ENCODE measurements at places on chromosomes 2 and 18. TPM values are rescaled to one million over a fixed set of nuclear protein-coding genes. Genes with fewer than 3 reads are reported as not detected.
A peak's percentile ranks its signal among the peaks of the same experiment; 100 is the strongest.

DNA sequence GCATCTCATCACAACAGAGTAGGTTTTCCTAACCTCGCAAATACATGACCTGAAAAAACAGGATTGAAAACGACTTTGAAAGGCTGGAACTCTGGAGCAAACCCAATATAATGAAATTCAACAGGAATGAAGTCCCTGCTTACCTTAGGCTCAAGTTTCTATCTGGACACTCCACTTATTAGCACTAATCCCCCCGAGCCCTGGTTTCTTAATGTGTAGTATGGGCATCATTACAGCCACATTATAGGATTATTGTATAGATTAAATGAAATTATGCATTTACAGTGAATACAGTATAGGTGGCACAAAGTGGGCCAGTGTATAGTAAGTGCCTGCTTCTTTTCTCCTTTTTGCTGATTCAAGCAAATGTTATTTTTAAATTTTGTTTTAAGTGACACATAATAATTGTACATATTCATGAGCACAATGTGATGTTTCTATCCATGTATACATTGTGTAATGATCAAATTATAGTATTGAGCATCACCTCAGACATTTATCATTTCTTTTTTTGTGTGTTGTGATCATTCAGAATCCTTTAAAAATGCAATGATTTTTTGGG, 114.7 kb upstream of the THOC1 start:
- no peaks in the 10 kb centered on the region for H3K36me3 ChIP-seq
- H3K27me3 ChIP-seq = peaks cover 5% of the 10 kb centered on the region
- DNase-seq = no peak
- no peaks in the 10 kb centered on the region for H3K4me1 ChIP-seq

DNA sequence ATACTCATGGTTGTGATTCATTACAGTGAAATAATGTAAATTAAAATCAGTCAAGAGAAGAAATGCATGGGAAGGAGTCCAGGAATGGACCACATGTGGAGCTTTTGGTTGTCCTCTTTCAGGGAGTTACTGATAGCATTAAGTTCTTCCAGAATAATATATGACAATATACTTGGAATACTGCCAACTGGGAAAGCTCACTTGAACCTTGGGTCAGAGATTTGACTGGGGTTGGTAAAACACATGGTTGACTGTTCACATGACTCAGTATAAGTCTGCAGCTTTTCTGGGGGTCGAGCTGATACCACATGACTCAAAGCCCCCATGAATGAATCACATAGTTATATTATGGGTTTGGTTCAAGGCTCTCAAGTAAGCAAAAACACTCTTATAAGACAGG, 1109.0 kb upstream of the CHAC2 start:
- H3K27me3 ChIP-seq = no peaks in the 10 kb centered on the region
- no peaks in the 10 kb centered on the region for H3K36me3 ChIP-seq
- no peak overlapping the region for H3K27ac ChIP-seq
- no peak overlapping the region for H3K4me3 ChIP-seq
- no peaks in the 10 kb centered on the region for H3K4me1 ChIP-seq
- DNase-seq = no peak

- no peaks in the 10 kb centered on the region for H3K36me3 ChIP-seq
- no peak for DNase-seq
- no peak overlapping the region for H3K27ac ChIP-seq
- no peaks in the 10 kb centered on the region for H3K27me3 ChIP-seq
- no peak overlapping the region for H3K4me3 ChIP-seq
- H3K4me1 ChIP-seq = peaks cover 46% of the 10 kb centered on the region
Observed at GRCh38 chr2:12700989-12701388, 15.7 kb upstream of the TRIB2 start.

DNA sequence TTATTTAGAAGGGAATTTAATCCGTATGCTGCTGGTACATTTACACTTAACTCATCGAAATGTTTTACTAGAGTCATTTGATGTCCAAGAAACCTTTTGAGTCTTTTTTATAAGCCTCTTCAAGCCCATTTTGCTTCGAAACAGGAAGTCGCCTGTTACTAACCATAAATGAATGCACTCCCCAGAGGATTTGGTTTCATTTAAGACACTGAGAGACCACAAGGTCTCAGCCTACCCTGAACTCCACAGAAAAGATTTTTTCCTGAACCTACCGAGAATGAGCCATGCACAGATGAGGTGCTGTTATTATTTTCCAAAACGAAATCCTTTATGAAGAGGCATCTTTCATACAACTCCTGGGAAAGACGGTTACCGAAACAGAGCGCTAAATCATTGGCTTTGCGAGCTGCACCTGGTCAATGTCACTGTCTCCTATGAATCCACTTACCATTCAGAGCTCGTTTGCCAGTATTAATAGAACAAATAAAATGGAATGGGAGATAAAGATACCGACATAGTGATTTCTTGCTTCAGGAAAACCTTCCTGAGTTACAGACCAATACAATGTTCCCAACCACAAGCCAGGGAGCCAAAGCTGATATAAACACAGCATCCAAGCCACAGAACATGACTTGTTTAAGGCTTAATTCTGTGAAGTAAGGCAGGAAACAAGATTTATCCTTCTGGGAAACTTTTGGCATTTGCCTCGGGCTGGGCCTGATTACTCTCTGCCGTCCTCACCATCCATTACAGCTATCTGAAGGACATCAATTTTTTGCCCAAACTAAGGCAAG, 382.1 kb downstream of the OSR1 start:
- no peaks in the 10 kb centered on the region for H3K27me3 ChIP-seq
- DNase-seq = no peak
- H3K4me1 ChIP-seq = no peaks in the 10 kb centered on the region
- H3K27ac ChIP-seq = no peak overlapping the region
- no peak overlapping the region for H3K4me3 ChIP-seq

GRCh38 chr2:73925033-73925704, 1.5 kb upstream of the DGUOK start:
- H3K27ac ChIP-seq = peak overlapping the region; percentile 22
- H3K4me1 ChIP-seq = peaks cover 34% of the 10 kb centered on the region
- DNase-seq = no peak
- peaks cover 6% of the 10 kb centered on the region for H3K36me3 ChIP-seq

- no peak overlapping the region for H3K27ac ChIP-seq
- no peaks in the 10 kb centered on the region for H3K36me3 ChIP-seq
- H3K4me3 ChIP-seq = no peak overlapping the region
- H3K27me3 ChIP-seq = no peaks in the 10 kb centered on the region
- DNase-seq = no peak
Observed at GRCh38 chr2:84807063-84807485, 73.8 kb downstream of the TRABD2A start.

GRCh38 chr2:10931710-10932255, 20.0 kb downstream of the KCNF1 start:
- peaks cover 2% of the 10 kb centered on the region for H3K27me3 ChIP-seq
- H3K27ac ChIP-seq = no peak overlapping the region
- no peak overlapping the region for H3K4me3 ChIP-seq
- no peaks in the 10 kb centered on the region for H3K36me3 ChIP-seq

DNA sequence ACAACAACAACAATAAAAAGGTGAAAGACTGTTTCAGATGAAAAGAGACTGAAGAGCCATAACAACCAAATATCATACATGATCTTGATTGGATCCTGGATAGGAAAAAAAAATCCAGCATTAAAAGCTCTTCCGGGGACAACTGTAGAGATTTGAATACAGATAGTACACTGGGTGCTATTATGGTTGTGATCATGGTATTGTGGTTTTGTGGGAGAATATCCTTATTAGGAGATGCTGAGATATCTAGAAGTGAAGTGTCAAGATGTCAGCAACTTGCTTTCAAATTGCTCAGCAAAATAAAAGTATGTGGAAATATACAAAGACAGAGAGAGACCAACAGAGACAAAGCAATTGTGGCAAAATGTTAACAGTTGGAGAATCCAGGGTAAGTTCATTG, 15.5 kb upstream of the SPATA3 start:
- H3K27me3 ChIP-seq = peaks cover 11% of the 10 kb centered on the region
- no peak overlapping the region for H3K27ac ChIP-seq
- peaks cover 27% of the 10 kb centered on the region for H3K4me1 ChIP-seq
- no peak for DNase-seq
- H3K4me3 ChIP-seq = no peak overlapping the region

CCDC74B gene
- 4.1 TPM for total RNA-seq

EMX1 gene
- not detected for total RNA-seq

KRTCAP3 gene
- total RNA-seq = 5.0 TPM

NTSR2 gene
- total RNA-seq = not detected

Measured in activated naive CD4-positive, alpha-beta T cell treated with anti-CD3 and anti-CD28 coated beads for 36 hours (primary cell).